ENCODE measurements at places on chromosomes 5 and 9. TPM values are rescaled to one million over a fixed set of nuclear protein-coding genes. Genes with fewer than 3 reads are reported as not detected.

DNA sequence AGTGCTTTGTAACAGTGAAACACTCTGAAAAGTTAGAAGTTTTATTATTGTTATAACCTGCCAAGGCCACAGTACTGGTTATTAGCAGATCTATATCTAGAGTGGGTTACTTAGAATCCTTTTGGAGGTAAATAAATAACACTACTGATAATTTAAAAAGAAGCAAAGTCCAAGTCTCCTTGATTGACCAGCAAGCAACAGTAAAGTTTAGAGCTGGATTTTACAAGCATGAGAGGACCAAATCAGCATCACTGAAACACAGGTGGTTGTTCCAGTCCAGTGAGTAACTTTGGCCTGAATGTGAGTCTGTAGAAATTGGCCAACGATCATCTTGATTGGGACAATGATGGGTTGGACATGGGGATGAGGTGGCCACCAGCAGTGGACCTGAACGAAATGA is 77.2 kb upstream of the AGXT2 start:
- no peak for DNase-seq

- DNase-seq = no peak
Measured at GRCh38 chr5:27266184-27266583, 227.8 kb upstream of the CDH9 start.

DNA sequence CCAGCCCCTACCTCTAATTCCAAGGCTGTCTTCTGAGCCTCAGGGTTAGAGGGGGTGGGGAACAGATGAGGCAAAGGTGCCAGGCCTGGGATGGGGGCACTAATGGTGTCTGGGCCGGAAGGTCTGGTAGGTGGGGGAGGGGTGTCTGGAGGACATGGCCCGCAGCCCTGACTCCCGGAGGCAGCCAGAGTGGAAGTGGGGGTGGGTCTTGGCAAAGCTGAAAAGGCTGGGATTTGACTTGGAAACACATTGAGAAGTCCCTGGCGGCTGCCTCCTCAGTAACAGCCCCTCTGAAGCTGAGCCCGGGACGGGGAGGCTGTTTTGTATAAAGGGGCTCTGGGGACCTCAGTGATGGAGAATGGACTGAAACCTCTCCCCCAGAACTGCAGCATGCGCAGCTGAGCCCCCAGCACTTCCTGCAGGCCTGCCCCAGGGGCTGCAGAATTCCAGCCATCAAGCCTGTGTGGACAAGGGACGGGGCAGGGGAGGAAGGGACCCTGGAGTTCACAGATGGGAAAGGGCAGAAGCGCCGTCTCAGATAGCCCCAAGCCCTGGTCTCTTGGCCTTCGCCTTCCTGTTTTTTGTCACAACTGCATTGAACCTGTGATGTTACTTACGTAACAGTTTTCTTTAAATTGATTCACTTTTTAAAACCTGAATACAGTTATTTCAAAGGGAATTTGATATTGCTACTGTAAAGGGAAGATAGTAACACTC is 49.3 kb upstream of the SYNPO start:
- no peak for DNase-seq

GRCh38 chr5:54514841-54515432 is 2.6 kb upstream of the SNX18 start:
- no peak for DNase-seq

- no peak for DNase-seq
Measured at GRCh38 chr5:56516441-56516840, 283.3 kb upstream of the ANKRD55 start.

- peak; percentile 28 for DNase-seq
Measured at GRCh38 chr9:26786564-26786963, 106.0 kb downstream of the CAAP1 start.

NFIB gene
- 13.3 TPM for total RNA-seq

DNA sequence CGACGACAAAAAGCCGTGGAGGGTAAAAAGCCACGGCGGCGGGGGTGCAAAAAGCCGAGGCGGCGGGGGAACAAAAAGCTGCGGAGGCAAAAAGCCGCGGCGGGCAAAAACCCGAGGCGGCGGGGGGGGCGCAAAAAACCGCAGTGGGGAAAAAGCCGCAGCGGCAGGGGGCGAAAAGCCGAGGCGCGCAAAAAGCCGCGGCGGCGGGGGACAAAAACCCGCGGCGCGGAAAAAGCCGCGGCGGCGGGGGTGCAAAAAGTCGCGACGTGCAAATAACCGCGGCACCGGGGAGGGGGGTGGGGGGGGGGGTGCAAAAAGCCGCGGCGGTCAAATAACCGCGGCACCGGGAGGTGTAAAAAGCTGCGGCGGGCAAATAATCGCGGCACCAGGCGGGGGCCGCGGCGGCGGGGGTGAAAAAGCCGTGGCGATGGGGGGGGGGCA is 511.5 kb downstream of the FOXD4L5 start:
- peak; percentile 7 for DNase-seq

All from H9 (cell line).